ENCODE measurements at places on chromosomes 3 and 15. TPM values are rescaled to one million over a fixed set of nuclear protein-coding genes. Genes with fewer than 3 reads are reported as not detected.

Gene MYLK
- 31.4 TPM for total RNA-seq

Gene AADACL2
- total RNA-seq = 0.47 TPM

DNA sequence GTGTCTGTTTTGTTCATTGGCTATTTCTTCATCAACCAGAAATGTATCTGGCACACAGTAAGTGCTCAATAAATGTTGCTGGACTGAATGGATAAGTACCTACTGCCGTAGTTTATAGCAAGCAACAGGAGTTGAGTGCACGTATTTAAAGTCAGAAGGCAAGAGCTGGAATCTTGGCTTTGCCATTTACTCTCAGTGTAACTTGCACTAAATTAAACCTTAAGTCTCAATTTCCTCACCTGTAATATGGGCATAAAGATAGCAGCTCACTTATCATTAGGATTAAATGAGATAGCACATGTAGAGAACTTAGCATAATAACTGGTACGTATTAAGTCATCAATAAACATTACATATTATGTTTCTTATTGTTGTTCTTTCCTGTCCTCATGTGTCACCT, 13.0 kb upstream of the FAM174B start:
- no peaks in the 10 kb centered on the region for H3K27me3 ChIP-seq
- no peak overlapping the region for H3K27ac ChIP-seq
- H3K4me1 ChIP-seq = peaks cover 40% of the 10 kb centered on the region
- no peaks in the 10 kb centered on the region for H3K36me3 ChIP-seq
- H3K4me3 ChIP-seq = no peak overlapping the region

DNA sequence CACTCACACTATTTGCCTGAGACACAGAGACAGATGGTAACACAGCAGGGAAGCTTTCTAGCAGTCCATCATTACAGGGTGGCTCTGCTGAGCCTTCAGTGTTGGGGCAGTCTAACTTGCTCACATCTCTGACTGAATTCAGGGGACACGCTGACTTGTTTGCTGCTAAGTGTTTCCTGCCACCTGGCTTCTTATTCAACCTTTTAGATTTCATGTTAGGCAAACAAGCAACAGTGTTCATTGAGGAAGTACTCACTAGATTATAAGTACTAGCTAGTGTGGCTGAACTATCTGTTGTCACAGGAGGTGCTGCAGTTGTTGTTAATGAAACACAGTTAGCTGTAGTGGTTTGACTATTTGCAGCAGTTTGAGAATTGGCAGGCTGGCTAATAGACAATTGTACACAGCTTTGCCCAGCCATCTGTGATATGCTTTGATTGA, 37.3 kb downstream of the USF3 start:
- H3K27me3 ChIP-seq = no peaks in the 10 kb centered on the region
- no peak for DNase-seq
- peaks cover 4% of the 10 kb centered on the region for H3K36me3 ChIP-seq
- no peak overlapping the region for H3K27ac ChIP-seq
- H3K4me3 ChIP-seq = no peak overlapping the region
- no peaks in the 10 kb centered on the region for H3K4me1 ChIP-seq

Gene ITIH1
- total RNA-seq = not detected

Gene SYNPR
- total RNA-seq = not detected

- H3K27me3 ChIP-seq = no peaks in the 10 kb centered on the region
- H3K27ac ChIP-seq = no peak overlapping the region
- no peaks in the 10 kb centered on the region for H3K36me3 ChIP-seq
- no peak for DNase-seq
- no peak overlapping the region for H3K4me3 ChIP-seq
Measured at GRCh38 chr3:55742832-55743136, 255.7 kb upstream of the WNT5A start.

DNA sequence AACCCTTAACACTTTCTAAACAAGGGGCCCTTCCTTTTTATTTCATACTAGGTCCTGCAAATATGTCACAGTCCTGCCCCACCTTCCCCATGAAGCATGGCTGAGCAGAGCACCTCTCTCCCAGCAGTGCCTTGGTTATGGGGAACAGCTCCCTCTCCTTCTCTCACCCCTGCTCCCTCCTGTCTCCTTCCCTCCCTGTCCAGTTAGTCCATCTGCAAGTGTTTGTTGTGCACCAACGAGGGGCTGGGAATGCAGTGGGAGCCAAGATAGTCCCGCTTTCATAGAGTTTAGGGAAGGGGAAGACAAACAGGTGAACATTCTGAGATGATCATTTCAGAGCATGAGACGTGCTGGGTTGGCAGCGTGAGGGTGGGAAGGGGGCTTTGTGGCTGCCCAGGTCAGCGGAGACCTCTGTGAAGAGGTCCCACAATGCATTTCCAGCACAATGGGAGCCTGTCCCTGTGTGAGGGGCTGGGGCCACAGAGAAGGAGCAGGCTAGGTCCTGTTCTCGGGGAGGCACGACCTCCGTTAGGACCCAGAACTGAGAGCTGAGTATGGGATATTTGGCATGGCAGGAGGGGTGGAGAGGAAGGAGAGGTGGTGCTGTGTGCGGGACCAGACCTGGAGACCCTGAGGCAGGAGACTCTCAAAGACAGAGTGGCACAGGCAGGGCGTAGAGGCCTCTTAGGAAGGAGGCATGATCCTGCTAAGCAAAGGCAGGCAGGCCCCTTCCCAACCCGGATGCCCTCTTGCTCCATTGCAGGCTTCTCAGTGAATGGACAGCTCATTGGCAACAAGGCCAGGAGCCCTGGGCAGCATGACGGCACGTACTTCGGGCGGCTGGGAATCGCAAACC, 5.5 kb upstream of the ITIH3 start:
- H3K27me3 ChIP-seq = no peaks in the 10 kb centered on the region
- DNase-seq = no peak
- no peaks in the 10 kb centered on the region for H3K4me1 ChIP-seq
- H3K27ac ChIP-seq = no peak overlapping the region
- H3K4me3 ChIP-seq = no peak overlapping the region

Gene ACP3
- 41.9 TPM for total RNA-seq

GRCh38 chr3:160577556-160578195, 12.3 kb upstream of the KPNA4 start:
- H3K36me3 ChIP-seq = no peaks in the 10 kb centered on the region
- H3K27ac ChIP-seq = no peak overlapping the region
- DNase-seq = no peak

Gene GP9
- total RNA-seq = not detected

DNA sequence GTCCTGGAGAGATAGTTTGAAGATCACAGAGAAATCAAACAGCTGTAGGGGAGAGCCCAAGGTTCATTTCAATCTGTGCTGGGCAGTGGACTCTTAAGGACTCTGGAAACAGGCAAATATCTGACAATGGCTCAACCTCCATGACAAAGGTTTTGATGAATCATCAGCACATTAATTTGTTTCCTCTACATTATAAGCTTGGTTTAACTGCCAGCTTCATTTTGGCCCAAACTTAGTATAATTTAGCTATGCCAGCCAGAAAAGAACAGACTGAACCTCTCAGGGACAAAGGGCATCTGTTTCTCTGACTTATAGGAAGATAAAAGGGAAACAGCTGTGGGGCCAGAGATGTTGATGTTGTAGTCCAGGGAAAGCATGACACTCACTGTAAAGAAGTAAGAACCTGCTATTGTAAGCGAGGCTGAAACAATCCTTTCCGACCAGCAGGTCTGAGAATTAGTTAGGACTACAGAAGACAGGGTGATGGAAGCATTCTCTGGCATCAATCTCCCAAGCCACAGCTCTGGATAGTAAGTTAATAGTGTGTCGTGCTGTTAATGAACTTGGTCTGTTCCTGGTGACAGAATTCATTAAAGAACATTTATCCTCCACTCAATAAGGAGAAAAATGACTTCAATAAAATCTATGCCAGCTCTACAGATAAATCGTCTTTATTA, 110.1 kb downstream of the KCNMB2 start:
- H3K4me3 ChIP-seq = no peak overlapping the region
- H3K4me1 ChIP-seq = no peaks in the 10 kb centered on the region
- H3K27me3 ChIP-seq = no peaks in the 10 kb centered on the region
- H3K36me3 ChIP-seq = no peaks in the 10 kb centered on the region
- no peak overlapping the region for H3K27ac ChIP-seq
- DNase-seq = no peak

GRCh38 chr3:24399614-24400013, 95.0 kb downstream of the THRB start:
- no peak overlapping the region for H3K27ac ChIP-seq
- DNase-seq = no peak
- no peaks in the 10 kb centered on the region for H3K4me1 ChIP-seq

GRCh38 chr3:149494022-149494758, 19.7 kb downstream of the TM4SF4 start:
- no peaks in the 10 kb centered on the region for H3K36me3 ChIP-seq
- H3K4me3 ChIP-seq = no peak overlapping the region
- no peaks in the 10 kb centered on the region for H3K4me1 ChIP-seq
- no peak overlapping the region for H3K27ac ChIP-seq

Gene LRTM1
- total RNA-seq = not detected

Gene ETFA
- total RNA-seq = 56.6 TPM

DNA sequence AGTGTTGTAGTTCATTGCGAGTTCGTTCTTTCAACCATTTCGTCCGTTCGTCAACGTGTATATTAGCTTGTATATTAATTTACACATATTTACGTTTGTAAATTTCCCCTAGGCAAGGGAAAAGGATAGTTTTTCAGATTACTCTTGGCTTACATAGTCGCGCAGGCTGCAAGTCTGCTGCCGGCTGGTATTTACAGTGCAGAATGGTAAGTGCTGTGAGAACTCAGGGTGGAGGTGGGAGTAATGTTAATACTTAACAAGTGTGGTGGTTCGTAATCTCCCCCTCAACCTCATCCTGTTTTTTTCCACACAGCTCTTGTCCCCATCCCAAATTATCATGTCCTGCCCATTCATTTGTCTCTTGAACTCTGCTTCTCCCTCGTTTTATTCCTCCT, 766 bp downstream of the FAM98B start:
- no peaks in the 10 kb centered on the region for H3K36me3 ChIP-seq
- DNase-seq = no peak
- H3K27ac ChIP-seq = peak overlapping the region; percentile 82
- no peaks in the 10 kb centered on the region for H3K27me3 ChIP-seq

- DNase-seq = no peak
- H3K27me3 ChIP-seq = no peaks in the 10 kb centered on the region
- no peak overlapping the region for H3K27ac ChIP-seq
- H3K4me3 ChIP-seq = no peak overlapping the region
- H3K36me3 ChIP-seq = no peaks in the 10 kb centered on the region
- H3K4me1 ChIP-seq = no peaks in the 10 kb centered on the region
Measured at GRCh38 chr3:1787094-1787493, 311.6 kb upstream of the CNTN4 start.

GRCh38 chr15:28914483-28915023, 28.8 kb downstream of the APBA2 start:
- DNase-seq = no peak
- no peak overlapping the region for H3K27ac ChIP-seq
- no peaks in the 10 kb centered on the region for H3K4me1 ChIP-seq
- H3K4me3 ChIP-seq = no peak overlapping the region
- no peaks in the 10 kb centered on the region for H3K36me3 ChIP-seq

DNA sequence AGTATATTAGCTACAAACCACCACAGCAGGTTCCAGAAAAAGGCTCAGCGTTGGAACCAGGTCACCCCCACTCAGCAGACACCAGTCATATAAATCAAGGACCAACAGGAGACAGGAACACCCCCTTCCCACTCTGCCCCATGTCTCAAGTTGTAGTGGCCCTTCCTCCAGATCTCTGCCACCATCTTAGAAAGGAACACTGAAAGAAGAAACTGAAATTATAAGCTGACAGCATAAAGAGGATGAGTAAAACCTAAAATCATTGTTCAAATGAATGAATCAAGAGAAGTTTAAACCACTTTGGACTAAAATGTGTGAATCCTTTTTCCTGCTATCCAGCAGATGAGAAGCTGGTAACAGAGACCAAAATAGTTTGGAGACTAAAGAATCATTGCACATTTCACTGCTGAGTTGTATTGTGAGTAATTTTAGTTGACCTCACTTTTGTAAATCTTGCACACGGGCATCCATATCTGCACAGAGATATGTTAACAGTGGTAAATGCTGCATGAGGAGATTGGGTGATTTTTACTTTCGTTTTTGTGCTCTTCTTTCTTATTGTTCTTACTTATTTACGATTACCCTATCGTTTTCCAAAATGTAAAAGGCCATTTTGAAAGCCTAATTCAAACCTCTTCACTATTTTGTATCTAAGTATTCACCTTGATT, 19.8 kb downstream of the CCR3 start:
- no peak for DNase-seq
- no peak overlapping the region for H3K4me3 ChIP-seq
- no peaks in the 10 kb centered on the region for H3K27me3 ChIP-seq
- H3K27ac ChIP-seq = no peak overlapping the region
- no peaks in the 10 kb centered on the region for H3K36me3 ChIP-seq

- no peak for DNase-seq
- no peaks in the 10 kb centered on the region for H3K4me1 ChIP-seq
- H3K4me3 ChIP-seq = no peak overlapping the region
Measured at GRCh38 chr3:77799278-77799677, 759.4 kb downstream of the ROBO2 start.

Gene ATP8B4
- 2.0 TPM for total RNA-seq

GRCh38 chr15:32096916-32097617, 66.8 kb downstream of the CHRNA7 start:
- H3K4me1 ChIP-seq = no peaks in the 10 kb centered on the region
- H3K36me3 ChIP-seq = no peaks in the 10 kb centered on the region
- DNase-seq = no peak
- no peak overlapping the region for H3K4me3 ChIP-seq

DNA sequence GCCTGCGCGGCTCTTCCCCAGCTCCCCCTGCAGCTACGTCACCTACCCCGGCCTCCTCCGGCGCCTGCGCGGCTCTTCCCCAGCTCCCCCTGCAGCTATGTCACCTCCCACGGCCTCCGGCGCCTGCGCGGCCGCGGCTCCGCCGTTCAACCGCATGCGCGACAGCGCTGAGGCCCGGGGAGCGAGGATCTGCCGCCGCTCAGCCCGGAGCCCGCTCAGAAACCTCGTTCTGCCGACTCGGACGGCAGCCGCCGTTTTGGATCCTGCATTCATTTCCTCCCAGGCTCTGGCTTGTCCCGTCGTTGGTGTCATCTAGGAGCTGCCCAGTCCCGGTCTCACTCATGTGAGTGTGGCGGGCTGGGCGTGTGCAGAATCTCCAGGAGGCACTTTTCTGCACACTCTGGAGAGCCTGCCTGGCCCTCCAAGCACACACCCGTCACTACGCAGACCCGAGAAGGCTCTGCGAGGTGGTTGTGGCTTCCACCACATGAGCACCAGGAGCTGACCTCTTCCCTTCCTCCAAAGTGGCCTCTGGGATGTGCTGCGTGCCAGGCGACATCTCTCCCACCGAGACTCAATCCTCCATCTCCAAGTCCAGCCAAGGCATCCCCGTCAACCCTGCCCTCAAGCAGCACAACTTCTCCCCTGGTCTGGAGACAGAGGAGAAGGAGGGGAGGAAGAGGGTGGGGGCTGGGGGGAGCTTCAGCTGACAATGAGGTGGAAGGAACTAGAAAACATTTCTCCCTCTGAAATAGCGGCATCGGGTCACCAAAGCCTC, 165.3 kb downstream of the CHSY1 start:
- no peak overlapping the region for H3K4me3 ChIP-seq
- no peak overlapping the region for H3K27ac ChIP-seq
- no peaks in the 10 kb centered on the region for H3K27me3 ChIP-seq
- H3K36me3 ChIP-seq = no peaks in the 10 kb centered on the region
- peaks cover 10% of the 10 kb centered on the region for H3K4me1 ChIP-seq
- DNase-seq = no peak

- DNase-seq = no peak
- peaks cover 75% of the 10 kb centered on the region for H3K4me1 ChIP-seq
- H3K36me3 ChIP-seq = no peaks in the 10 kb centered on the region
Measured at GRCh38 chr15:81002331-81003096, 1.8 kb downstream of the TLNRD1 start.

GRCh38 chr3:79175870-79176269, 591.9 kb downstream of the ROBO1 start:
- H3K4me3 ChIP-seq = no peak overlapping the region
- no peak overlapping the region for H3K27ac ChIP-seq
- H3K4me1 ChIP-seq = no peaks in the 10 kb centered on the region
- no peak for DNase-seq
- H3K36me3 ChIP-seq = no peaks in the 10 kb centered on the region

All from esophagus squamous epithelium (tissue), 5 donors.